ENCODE measurements at places on chromosomes 12 and 14.

DNA sequence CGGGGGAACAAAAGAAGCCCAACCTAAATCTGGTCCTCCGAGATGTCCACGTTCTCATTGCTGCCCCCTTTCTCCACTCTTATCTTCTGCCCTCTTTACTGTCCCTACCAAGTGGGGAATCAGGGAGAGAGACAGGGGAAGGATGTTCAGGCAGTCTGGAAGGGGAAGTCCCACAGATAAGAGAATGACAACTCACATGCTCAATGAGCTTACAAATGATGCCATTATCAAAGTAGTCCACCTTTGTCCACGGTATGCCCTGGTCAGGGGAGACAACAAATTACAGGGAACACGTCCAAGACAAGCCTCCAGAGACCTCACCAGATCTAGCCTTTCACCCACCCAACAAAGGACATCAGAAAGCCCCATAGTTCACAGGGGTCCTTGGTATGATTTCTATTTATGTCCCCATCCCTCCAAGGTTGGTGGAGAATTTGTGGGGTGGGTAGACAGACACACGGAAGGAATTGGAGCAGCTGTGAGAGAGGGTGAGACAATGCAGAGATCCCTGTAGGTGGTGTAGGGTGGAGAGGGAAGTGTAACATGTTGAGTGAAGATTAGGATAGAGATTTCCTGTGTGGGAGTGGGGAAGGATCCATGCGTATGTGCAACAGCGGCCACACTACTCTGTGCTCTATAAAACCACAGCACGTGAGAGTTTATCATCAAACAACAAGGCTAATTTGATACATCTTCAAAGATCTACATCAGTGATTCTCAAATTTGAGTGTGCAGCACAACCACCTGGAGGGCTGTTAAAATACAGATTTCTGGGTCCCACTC, 10.7 kb downstream of the MYO1A start:
- H3K4me3 ChIP-seq, result no peak overlapping the region
- no peak for DNase-seq
- peaks cover 88% of the 10 kb centered on the region for H3K36me3 ChIP-seq
- H3K4me1 ChIP-seq, result no peaks in the 10 kb centered on the region

DNA sequence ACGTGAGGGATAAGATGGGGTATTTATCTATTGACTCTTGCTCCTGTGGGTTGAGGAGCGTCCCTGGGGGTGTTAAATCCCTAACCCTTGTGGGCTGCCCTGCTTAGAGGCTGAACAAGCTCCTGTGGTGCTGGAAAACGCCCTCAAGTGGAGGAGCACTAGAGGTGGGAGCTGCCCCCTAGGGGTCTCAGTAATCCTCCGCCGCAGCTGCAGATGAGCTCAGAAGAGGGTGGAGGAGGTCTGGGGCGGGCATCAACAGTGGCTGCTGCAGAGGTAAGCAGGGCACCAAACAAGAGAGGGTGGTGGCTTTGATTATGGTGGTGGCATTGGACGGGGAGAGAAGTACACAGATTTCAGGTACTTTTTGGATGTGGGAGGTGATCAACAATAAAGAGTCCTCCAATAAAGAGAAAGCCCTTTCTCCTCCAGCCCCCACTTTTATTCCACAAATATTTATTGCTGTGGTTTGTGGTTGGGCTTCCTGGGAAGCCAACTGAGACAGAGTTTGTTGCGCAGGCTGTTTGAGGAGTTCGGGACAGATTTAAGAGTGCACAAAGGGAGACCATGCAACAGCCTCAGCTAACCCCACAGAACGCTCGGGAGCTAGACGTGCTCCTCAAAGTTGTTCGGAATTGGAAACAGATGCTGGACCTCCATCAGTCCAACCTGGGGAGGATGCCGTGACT, 179.9 kb downstream of the ADCK1 start:
- no peak overlapping the region for H3K27ac ChIP-seq
- H3K4me3 ChIP-seq, result no peak overlapping the region
- H3K36me3 ChIP-seq, result no peaks in the 10 kb centered on the region
- no peaks in the 10 kb centered on the region for H3K27me3 ChIP-seq
- H3K4me1 ChIP-seq, result no peaks in the 10 kb centered on the region
- no peak for DNase-seq

DNA sequence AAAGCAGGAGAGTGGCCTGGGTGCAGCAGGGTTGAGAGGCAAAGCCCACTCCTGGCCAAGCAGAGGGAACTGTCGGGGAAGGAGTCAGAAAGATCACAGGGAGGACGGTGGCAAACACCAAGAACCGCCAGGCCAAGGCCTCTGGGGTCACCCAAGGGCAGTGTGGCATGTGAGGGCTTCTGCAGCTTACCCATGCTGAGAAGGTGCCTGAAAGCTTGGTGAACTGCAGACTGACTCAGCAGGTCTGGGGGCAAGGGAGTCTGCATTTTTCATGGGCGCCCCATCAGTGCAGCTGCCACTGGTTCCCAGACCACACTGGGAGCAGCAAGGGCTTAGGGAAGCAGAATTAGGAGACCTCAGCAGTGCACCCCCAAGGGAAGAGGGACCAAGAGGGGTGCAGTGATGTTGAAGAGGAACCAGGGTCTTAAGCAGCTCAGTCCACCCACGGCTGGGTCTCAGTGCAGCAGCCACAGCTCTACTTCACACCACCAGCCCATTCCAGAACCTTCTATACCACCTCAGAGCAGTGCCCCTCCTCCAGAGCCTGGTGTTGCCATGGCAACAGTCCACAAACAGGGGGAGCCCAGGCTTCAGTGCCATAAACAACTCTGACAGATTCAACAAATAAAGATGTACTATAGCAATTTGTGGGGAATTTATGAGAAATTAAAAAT, 59.4 kb downstream of the ITPK1 start:
- no peaks in the 10 kb centered on the region for H3K27me3 ChIP-seq
- no peak for DNase-seq
- H3K4me3 ChIP-seq, result no peak overlapping the region
- peak overlapping the region; percentile 92 for H3K27ac ChIP-seq

GRCh38 chr12:68560851-68561422, 49.8 kb upstream of the RAP1B start:
- no peak for DNase-seq
- no peaks in the 10 kb centered on the region for H3K27me3 ChIP-seq
- H3K4me3 ChIP-seq, result no peak overlapping the region
- peaks cover 3% of the 10 kb centered on the region for H3K4me1 ChIP-seq
- H3K36me3 ChIP-seq, result no peaks in the 10 kb centered on the region

- H3K4me1 ChIP-seq, result no peaks in the 10 kb centered on the region
- H3K4me3 ChIP-seq, result no peak overlapping the region
- H3K27me3 ChIP-seq, result no peaks in the 10 kb centered on the region
- no peak for DNase-seq
These were observed 80.8 kb upstream of the AMIGO2 start for GRCh38 chr12:47160316-47161244.
